ENCODE measurements at places on chromosomes 16 and 17.

GRCh38 chr16:78230832-78231231 lies 131.4 kb downstream of the WWOX start:
- no peak for DNase-seq

- DNase-seq, result no peak
These were observed 54.4 kb upstream of the NETO2 start for GRCh38 chr16:47198180-47198575.

- no peak for DNase-seq
These were observed 56.1 kb downstream of the IRF8 start for GRCh38 chr16:85954927-85955519.

DNA sequence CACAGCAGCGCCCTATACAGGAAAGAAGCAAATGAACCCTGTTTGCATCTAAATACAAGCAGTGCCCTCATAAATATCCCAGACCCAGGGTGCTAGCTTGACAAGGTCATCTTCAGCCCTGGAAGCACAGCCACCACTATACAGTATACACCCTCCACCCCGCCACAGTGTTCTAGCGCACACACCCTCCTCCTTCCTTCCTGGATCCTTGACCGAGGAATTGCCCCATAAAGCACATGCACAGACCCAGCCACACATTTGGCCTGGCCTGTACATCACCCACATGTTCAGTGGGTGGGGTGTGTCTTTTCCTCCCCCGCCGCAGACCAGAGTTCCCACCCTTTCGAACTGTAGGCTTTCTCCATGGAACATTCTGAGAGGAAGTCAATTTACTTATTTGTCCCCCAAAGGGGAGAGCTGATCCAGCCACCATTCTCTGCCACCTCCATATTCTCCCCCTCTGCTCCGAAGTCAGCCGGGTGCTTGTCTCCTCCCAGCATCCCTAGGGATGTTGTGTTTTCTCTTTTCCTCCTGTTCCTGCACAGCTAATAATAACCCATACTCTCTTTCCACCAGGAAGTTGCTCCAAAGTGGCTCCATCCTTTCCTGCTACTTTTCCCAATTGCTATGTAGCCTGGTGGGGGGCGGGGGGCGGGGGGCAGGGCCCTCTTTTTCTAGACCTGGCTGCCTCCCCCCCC lies 6.6 kb downstream of the ABI3 start:
- no peak for DNase-seq

- DNase-seq, result no peak
These were observed 13.4 kb downstream of the RBBP6 start for GRCh38 chr16:24552705-24553246.

DNA sequence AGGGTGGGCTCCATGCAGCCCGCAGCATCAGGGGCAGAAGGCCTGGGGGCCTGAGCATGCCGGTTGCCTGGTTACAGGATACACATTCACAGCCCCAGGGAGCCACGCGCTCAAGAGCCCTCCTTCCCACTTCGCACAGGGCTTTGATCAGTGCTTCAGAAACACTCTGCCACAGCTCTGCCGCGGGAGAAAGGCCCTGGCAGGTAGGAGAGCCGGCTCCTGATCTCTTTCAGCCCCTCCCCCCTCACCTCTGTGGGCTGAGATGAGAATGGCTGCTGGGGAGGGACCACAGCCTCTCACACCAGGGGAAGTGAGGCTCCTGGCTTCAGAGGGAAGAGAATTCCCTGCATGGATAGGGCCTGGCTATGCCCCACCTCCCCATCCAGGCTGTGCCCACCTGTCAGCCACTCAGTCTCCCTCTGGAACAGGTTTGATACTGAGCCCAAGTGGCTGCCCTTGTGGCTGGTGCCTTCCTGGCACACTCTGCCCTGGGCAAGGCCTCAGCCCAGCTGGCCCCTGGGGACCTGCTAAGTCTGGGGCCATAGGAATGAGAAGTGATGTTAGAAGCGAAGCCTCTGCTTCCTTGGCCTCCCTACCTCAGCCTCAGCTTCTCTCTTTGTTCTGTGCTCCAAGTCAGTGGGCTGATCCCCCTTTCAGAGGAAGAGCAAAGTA lies 8.6 kb downstream of the DOK4 start:
- no peak for DNase-seq

DNA sequence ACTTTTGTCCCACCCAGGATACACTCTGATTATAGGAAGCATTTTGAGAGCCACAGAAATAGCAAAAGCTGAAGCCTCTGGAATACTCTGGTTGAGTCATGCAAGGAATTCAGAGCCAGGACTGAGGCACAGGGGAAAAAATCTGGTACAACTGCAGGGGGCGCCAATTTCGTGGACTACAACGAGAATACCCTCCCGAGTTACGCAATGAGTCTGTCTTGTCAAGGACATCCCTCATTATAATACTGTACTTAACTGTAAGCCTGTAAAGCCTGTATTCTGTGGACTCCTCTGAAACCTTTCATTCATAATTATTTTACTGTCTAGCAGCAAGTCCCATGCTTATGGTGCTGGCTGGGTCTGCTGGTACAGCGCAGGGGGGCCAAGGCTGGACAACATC lies 7.8 kb downstream of the HOXB1 start:
- DNase-seq, result no peak

DNA sequence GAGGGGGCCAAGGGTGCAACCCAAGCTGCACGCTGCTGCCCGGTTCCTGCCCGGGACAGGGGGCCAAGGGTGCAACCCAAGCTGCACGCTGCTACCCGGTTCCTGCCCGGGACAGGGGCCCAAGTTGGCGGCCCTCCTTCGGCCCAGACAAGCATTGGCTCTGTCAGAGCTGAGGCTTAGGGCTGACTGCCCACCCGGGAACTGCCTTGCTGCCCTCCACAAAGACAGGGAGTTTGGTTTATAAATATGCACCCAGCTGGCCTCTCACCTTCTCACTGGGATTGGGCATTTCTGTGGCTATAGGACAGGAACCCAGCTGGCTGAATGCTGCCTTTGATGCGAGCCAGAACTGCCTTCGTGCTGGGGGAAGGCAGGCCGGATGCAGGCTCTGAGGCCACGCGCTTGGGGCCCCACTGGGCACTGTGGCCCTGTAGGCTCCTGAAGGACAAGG lies 105.7 kb downstream of the IRX5 start:
- peak; percentile 9 for DNase-seq

- DNase-seq, result no peak
These were observed 508 bp downstream of the FLCN start for GRCh38 chr17:17236295-17237025.

DNA sequence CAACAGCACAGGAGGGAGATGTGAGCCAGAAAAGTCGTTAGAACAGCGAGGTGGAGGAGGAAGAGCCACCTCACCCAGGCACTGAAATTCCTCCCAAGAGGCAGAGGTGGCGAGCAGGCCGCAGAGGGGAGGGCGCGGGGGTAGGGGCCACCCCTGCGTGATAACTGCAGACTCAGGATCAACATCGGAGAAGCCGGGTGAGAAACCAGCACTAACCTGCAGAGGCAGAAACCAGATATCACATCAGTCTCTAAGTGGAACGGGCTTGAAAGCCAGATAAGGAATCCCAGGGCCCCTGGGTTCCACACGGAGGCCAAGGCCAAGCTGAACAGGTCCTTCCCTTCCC lies 39.4 kb upstream of the ZC3H18 start:
- DNase-seq, result no peak

DNA sequence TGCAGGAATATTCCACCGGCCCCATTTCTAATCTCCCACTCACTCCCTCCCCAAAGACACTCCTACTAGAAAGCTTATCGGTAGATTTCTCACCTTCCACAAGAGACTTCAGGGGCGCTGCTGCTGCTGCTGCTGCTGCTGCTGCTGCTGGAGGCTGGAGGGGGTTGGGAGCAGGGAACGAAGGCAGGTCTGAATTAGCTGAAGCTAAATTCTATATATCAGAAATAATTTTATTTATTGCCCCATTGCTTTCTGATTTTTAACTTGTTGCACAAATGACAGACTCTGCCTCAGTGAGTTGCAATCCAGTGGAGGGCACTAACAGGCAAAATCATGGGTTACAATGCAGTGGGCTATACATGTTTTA lies 25.8 kb upstream of the HLF start:
- peak; percentile 64 for DNase-seq

- DNase-seq, result no peak
These were observed 309.7 kb downstream of the MAP2K6 start for GRCh38 chr17:69724238-69724637.

GRCh38 chr17:55710829-55711496 lies 11.7 kb downstream of the TMEM100 start:
- DNase-seq, result no peak

DNA sequence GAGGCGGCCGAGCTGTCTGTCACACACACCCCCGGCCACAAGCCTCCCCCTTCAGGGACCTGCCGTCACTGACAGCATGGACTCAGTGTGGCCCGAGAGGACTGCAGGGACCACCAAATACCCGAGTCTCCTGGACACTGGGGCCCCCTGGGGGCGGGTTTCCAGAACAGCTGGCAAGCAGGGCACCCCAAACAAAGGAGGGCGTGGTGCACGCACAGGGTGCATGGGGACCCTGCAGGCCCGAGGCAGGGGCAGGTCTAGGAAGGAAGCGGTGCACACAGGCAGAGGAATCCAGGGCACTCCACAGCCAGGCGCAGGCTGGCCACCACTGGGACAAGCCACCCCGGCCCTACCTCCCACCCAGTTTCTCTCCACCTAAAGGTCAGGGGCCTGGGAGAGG lies 28.7 kb upstream of the ENPP7 start:
- DNase-seq, result peak; percentile 78

DNA sequence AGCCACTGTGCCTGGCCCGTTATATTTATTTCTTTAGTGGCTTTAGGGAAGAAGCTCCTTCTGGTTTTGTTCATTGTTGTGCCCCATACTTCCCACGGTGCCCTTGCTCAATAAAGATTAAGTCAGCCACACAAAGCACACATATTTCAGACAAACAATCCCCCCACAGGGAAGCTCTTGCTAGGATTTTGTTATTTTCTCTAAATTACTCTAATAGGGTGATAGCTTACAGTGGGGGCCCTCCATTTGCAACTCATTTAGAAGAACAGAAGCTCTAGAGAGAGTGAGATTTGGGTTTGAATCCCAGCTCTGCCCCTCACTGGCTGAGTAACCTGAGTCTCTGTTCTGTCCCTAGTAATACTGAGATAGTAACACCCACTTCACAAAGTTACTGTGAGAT lies 499.9 kb downstream of the GRIN2A start:
- peak; percentile 63 for DNase-seq

- peak; percentile 83 for DNase-seq
These were observed 2.2 kb upstream of the MPG start for GRCh38 chr16:75580-76501.

GRCh38 chr16:1163567-1164055 lies 10.7 kb downstream of the CACNA1H start:
- peak; percentile 59 for DNase-seq

GRCh38 chr16:82533189-82533588 lies 93.6 kb upstream of the CDH13 start:
- DNase-seq, result no peak

DNA sequence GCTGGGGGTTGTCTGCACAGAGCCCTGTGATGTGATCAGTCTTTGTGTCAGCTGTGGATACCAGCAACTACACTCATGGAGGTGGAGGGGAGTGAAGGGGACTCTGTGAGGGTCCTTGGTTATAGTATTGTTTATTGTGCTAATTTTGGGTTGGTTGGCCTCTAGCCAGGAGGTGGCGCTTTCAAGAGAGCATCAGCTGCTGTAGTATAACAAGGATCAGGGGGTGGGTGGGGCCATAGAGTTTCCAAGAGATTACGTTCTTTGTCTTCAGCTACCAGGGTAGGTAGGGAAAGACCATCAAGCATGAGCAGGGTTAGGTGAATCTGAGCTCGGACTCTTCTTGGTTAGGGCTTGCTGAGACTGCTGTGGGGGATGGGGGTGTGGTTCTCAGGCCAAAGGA lies 97.1 kb upstream of the HS3ST3A1 start:
- peak; percentile 74 for DNase-seq

- no peak for DNase-seq
These were observed 5.0 kb downstream of the YBX2 start for GRCh38 chr17:7289256-7290032.

DNA sequence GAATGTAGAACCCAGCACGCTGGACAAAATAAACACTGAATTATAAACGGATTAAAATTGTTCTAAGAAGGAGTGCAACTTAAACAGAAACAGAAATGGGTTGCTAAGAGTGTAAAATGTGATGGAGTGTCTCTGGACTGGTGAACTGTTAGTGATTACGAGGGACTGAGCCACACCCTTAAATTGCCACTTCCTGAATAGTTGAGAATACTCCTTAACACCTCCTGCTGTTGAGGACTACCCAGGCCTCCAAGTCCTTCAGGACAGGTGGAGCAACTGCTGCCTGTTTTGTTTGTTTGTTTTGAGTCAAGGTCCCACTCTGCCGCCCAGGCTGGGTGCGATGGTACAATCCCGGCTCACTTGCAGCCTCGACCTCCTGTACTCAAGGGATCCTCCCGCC lies 25.8 kb upstream of the IRF8 start:
- no peak for DNase-seq

GRCh38 chr17:36730857-36731490 lies 129.6 kb downstream of the MRM1 start:
- no peak for DNase-seq

DNA sequence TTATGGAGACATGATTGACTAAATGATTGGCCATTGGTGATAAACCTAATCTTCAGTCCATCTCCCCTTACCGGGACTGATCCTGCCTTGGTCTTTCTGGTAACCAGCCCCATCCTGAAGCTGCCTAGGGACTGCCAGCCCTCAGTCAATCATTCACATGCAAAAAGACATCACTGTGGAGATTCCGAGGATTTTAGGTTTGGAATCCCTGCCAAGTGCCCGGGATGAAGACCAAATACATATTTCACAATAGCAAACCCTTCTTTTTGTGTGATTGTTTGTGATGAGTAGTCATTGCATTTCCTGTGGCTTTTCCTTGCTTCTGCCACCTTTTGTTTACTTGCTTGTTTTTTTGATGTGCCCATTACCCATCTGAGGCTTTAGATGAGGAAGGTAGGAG lies 44.0 kb downstream of the EPN2 start:
- no peak for DNase-seq

DNA sequence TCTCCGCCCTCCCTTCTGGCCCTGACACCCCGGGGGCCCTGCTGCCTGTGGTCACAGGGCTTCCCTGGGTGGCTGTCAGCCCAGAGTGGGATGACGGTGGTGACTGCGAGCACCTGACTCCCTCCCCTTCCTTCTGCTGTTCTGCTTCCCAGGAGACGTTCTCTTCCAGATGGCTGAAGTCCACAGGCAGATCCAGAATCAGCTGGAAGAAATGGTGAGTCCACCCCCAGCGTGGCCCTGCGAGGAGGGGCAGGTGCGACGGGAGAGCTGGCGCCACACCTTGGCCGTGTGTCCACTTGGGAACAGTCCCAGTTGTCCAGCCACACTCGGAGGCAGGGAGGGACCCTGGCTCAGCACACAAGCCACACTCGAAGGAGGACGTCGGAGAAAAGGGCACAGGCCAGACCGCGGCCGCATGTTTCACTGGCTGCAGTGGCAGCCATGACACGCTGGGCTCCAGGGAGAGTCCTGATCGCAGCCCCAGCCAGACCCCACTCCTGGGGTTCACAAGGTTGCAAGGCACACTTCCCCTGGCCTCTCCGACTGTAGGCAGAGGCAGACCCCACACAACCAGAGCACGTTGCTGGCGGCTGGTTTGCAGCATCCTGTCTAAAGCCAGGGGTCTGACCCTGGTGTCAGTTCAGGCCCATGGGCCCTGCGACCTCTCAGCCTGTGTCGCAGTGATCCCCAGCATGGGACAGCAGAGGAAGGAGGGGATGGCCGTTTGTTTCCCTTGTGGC lies 49.9 kb downstream of the BAIAP2 start:
- no peak for DNase-seq

- DNase-seq, result peak; percentile 49
These were observed 11.8 kb downstream of the SYT17 start for GRCh38 chr16:19179546-19180490.

- no peak for DNase-seq
These were observed 32.4 kb downstream of the NQO1 start for GRCh38 chr16:69693916-69694315.
